Muscle of arm (tissue), 14 donors: ENCODE measurements at places on chromosomes 2 and 18. TPM values are rescaled to one million over a fixed set of nuclear protein-coding genes. Genes with fewer than 3 reads are reported as not detected.

The PCARE gene
- not detected for polyA plus RNA-seq

The RPRM gene
- polyA plus RNA-seq: 6.4 TPM

The CCDC178 gene
- polyA plus RNA-seq: not detected

The GPR45 gene
- polyA plus RNA-seq: not detected

The RAPGEF4 gene
- 4.6 TPM for polyA plus RNA-seq

The DNAJC5G gene
- polyA plus RNA-seq: not detected

The REEP1 gene
- polyA plus RNA-seq: 76.7 TPM

The NR4A2 gene
- 1.3 TPM for polyA plus RNA-seq

DNA sequence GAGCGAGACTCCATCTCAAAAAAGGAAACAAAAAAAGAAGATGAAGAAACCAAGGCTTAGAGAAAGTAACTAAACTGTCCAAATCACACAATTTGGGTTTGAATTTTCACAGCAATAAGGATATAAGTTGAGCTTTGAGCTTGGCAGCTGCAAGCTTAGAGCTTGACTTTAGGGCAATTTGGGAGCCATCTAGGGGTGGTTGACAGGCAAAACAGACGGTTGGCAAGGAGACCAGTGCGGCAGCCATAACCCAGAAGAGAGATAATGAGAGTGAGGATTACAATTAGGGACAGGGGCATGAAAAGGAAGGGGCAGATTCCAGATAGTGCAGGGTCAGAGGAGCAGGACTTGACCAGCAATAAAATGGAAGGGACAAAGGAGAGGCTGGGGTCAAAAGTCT is 382.2 kb upstream of the HNRNPA3 start:
- no peak for DNase-seq

GRCh38 chr2:96138179-96139145 is at the start of gene ASTL:
TSS of gene ASTL (minus strand) at chr2:96138502. CDS start at chr2:96138436, 66 bp downstream.
- no peak for DNase-seq

DNA sequence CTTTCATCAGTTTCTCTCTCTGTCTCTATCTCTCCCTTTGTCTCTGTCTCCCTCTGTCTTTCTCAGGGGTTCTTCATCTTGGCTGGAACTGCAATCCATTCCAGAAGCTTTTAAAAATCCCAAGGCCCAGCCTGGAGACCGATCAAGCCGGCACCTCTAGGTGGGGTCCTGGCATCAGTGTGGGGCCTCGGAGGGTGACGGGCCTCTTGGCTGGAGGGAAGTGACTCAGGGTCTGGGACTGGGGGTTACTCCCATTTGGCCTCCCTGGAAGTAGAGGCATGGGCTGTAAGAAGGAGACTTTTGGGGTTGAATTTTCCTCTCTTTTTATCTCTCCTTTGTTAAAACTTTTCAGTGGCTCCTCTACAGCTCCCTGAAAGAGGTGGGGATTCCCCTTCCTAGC is 52.8 kb upstream of the OTOF start:
- no peak for DNase-seq

- no peak for DNase-seq
Observed at GRCh38 chr2:111946294-111947114, 48.1 kb downstream of the MERTK start.

- no peak for DNase-seq
Observed at GRCh38 chr2:69122271-69122670, 109.3 kb downstream of the ANTXR1 start.

DNA sequence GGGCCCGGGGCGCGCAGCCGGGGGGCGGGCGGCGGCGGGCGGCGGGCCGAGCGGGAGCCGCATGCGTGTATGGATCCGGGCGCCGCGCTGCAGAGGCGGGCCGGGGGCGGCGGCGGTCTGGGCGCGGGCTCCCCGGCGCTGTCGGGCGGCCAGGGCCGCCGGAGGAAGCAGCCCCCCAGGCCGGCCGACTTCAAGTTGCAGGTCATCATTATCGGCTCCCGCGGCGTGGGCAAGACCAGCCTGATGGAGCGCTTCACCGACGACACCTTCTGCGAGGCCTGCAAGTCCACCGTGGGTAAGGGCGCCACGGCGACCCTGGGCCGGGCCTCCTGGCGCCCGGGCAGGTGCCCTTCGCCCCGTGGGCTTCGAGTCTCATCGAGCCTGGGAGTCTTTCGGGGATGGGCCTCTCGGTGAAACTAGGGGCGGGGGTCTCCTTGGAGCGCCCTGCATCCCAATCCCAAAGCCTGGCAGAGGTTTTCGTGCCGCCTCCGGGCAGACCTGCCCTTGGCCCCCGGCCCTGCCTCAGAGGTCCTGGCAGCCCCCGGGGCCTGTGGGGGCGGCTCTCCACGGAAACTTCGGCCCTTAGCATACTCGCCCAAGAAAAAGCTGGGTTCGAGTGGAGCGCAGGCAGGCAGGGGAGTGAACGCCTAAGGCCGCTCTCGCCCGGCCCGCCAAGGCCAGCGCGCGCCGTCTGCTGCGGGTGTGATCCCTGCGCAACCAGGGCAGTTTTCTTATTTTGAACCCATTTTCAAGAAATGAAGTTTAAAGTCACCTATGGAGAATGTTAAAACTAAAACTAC is 622 bp downstream of the RAB12 start:
- DNase-seq: no peak

DNA sequence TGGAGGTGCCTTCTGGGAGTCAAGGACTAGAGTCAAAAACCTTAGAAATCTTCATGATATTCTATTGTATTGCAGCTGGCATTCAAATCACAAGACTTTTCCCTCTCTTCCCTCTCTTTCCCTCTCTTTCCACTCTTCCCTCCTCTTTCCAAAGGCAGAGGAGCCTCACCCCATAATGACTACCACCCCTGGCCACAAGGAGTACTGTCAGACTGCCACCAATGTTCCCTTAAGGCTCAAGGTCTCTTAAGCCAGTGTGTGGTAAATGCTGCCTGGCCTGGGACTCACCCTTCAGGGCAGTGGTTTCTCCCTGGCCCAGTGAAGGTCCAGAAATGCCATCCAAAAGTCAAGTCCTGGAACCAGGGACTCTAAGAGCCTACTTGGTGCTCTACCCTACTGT is 605.9 kb upstream of the PKDCC start:
- no peak for DNase-seq

- DNase-seq: no peak
Observed at GRCh38 chr2:187544371-187545080, 9.7 kb downstream of the TFPI start.

DNA sequence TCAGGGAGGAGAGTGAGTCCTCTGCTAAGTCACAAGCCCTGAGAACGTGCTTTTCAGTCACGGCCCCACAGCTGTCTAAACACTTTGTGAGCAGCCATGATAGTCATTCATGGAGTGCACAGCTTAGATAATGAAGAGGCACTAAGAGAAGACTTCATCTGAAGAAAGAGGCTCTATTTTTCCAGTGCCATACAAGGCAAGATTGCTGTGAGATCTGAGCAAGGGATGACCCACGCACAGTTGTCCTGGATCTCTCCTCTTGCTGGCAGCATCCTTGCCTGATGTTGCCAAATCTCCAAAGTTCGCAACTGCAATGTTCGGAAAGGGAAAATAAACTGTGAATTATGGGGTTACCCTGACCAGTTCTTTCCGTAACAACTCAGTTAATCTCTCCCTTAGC is 418.7 kb downstream of the MEIS1 start:
- DNase-seq: peak; percentile 22

DNA sequence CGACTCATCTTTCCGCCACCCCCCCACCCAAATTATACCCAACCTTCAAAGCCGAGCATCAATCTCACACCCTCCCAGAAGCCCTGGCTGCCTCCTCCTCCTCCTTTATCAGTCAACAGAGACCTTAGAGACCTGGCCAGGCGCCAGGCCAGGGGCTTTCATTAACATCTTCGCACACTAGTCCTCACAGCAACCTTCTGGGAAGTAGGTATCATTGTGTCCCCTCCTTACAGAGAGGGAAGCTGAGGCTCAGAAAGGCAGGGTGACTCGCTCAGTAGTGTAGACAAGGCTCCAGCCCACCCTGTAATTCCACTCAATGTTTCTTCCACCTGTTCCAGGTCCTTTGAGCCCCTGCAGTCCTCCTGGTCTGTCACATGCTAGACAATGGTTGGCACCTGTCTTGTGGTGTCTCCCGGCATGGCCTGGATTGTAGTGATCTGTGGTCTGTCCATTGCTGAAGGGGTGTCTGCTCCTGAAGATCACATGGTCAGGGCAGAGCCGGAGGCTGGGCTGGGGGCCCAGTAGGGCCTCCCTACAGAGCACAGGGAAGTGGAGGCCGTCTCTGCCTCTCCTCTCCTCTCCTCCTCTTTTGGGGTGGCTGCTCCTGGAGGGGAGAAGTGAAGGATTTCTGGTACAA is 36.0 kb downstream of the KLHL29 start:
- DNase-seq: no peak

DNA sequence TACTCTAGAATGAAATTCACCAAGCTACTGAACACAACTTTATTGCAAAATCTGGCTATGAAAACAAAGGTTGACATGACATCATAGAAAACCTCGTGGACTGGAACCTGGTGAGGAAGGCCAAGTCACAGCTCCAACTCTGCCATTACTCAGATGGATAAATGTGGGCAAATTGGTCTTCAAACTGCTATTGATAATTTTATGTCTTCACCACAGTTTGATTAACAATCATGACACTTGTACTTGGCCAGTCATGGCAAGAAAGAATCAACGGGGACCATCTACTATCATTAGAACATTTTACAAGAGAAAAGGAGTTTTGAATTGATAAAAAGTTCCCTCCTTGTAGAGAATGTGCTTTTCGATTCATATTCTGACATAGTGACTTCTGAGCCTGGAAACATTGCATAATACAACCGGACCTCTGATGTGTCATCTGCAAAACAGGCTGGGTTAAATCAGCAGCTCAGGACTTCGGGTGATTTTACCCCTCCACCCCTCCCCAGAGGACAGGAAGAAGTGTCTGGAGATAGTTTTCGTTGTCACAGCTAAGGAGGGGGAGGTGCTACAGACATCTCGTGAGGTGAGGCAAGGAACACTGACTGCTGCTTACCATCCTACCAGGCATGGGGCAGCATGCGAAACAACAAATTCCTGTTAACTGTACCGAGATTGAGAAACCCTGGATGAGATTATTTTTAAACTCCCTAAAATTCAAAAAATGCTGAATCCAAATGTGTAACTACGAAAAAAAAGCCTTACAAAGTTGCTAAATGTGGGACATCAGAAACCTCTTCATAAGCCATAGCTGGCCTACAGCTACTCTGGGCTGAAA is 8.4 kb downstream of the L3MBTL4 start:
- DNase-seq: no peak

- peak; percentile 82 for DNase-seq
Observed at GRCh38 chr2:75539955-75540716, 20.6 kb downstream of the EVA1A start.

GRCh38 chr2:230282936-230283335 is 44.1 kb upstream of the SP140L start:
- DNase-seq: no peak
